Hematopoietic multipotent progenitor cell treated with erythropoietin and hydrocortisone succinate and interleukin-3 and kit ligand, for 4 days (in vitro differentiated cells): ENCODE measurements at places on chromosomes 7 and 10.

DNA sequence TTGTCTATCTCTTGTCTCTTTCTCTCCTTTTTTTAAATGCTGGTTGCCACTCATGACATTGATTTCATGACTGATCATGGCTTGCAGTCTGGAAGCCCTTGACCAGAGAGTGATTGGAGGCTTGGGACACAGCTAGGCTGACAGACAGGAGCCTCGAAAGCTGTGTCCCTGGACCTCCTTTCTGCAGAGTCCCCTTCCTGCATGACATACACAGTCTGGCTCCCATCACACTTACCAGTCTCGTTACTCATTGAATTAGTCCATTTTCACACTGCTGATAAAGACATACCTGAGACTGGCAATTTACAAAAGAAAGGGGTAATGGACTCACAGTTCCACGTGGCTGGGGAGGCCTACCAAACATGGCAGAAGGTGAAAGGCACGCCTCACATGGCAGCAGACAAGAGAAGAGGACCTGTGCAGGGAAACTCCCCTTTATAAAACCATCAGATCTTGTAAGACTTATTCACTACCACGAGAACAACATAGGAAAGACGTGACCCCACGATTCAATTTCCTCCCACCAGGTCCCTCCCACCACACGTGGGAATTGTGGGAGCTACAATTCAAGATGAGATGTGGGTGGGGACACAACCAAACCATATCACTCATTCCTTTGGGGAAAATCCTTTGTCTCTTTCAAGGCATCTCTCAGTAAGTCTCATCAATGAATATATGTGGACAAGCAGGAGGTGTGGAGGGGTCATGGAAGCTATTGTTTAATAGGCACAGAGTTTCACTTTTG lies 102.3 kb downstream of the TBXAS1 start:
- DNase-seq: no peak

- peak; percentile 73 for DNase-seq
Measured at GRCh38 chr10:103660364-103661197, 167.1 kb downstream of the NEURL1 start.

DNA sequence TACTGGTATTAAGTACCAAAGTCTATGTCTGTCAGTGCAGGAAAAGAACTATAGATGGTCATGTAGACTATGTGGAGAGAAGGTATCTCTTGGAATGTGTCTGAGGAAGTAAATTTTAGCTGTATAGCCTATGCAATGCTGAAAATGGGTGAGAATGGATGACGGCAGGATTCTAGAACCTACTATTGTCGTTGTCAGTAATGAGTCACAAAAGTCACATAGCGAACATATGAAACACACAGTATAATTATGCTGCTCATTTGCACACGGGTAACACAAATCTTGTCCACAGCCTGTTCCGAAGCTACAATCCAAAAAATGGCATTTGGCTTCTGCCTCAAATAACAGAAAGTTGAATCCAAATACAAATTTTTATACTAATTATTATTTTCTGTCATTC lies 33.6 kb upstream of the KMT2E start:
- DNase-seq: no peak

DNA sequence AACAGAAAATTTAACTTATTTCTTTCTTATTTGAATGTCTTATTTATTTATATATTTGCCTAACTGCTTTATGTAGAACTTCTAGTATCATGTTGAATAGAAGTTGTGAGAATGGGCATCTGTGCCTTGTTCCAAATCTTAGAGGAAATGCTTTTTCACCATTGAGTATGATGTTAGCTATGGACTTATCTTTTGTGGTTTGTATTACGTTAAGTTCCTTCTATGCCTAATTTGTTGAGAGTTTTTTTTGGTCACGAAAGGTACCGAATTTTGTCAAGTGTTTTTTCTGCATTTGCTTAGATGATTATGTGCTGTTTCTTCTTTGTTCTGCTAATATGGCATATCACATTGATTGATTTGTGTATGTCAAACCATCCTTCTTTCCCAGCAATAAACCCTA lies 161.0 kb upstream of the TRIM24 start:
- peak; percentile 76 for DNase-seq

DNA sequence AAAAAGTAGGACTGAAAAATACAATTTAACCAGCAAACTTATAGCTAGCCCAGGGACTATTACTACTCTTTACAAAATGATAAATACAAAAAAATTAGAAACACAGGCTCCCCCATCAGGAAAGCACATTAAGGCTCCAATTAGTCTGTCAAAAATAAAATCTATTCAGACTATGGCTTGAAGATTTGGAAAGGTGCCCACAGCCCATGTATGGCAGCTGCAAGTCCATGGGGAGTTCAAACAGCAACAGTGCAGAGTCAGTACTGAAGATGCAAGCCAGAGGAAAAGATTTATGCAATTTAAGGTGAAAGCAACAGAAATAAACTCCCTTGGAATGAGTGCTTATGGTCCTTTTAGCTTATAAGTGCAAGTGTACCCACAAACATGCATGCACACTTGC lies 29.7 kb downstream of the IMMP2L start:
- DNase-seq: no peak

DNA sequence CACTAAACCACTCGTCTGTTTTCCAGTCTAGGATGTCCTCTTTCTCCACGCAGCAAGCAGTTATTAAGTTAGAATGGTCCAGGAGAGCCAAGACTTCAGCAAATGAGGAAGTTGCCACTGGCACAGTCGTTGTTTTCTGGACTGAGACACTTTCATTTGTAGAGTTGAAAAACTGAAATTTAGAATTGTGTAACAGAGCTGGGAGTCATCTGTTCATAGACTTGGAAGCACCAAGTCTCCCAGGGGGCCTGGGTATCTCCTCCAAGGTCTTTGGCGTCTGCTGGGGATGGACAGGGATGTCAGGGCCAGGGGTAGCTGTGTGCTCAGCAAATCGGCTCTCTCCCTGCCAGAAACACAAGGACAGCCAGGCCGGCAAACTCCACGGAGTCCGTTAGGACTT lies 208.4 kb downstream of the FANK1 start:
- DNase-seq: peak; percentile 66

GRCh38 chr7:151014950-151015349 lies 9.3 kb downstream of the ATG9B start:
- DNase-seq: no peak

DNA sequence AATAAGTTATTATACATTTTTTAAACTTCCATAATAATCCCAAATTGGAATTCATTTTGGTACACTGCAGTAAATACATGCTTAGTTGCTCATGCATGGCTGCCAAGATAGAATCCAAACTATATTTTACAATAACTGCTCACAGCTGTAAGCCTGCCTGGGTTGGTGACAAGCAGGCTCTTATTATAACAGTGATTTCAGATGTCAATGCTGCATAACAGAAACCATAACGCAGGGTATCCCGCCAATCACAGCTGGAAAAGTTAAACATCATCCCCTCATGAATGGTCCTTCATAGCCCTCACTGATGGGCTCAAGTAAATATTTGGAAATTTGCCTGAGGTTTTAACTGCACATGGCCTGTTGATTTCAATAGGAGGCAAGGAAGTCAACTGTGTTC lies 149.8 kb downstream of the AMPH start:
- no peak for DNase-seq

- DNase-seq: peak; percentile 14
Measured at GRCh38 chr10:84743483-84743882, 415.1 kb downstream of the CCSER2 start.

DNA sequence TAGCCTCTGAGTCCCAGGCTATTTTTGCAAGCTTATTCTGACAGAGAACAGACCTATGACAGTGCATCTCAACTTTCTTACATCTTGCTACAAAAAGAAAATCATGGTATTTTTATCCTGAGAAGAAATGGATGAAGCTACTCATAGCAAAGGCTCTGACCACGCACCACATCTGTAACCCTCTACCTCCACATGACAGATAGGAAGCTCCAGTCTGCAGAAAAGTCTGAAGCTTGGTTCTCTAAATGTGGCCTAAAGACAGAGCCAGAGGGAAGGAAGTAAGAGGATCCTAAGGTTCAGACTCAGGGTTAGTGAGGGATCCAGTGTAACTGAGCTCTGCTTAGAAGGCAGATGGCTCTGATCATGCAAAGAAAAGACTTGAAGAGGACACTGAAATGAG lies 58.4 kb upstream of the ABCB5 start:
- peak; percentile 33 for DNase-seq

DNA sequence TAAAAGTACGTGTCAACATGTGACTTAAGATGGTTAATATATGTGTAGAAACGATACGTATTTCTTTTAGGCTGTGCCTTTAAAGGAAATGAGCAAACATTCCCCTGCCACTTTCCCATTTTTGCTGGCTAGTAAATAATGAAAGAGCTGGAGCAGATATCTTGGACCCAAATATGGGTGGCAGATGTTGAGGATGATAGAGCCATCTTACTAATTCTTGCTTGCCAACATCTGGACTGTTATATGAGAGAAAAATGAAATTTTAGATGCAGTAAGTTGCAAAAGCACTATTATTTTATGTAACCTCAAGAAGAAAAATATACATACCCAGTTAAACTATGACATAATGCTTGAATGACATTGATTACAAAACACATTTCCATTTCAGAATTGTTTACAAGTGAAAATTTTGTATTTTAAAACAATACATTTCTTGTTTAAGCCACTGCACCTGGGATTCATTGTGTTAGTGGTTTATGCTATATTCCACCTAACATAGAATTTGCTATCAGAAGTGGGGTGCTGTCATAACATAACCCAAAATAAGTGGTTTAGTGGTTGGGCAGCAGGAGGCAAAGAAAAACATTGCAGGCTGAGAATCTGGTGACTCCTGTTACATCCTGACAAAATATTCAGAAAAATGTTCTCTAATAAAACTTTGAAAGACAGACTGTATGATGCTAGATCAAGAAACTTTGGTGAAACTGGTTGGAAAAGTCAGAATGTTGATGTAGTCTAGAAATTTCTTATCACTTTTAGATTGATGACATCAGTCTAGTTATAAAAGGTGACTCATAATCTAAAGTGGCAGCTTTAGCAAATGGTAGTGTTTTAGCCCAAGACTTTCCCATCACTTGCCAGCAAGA lies 305.0 kb downstream of the PTEN start:
- DNase-seq: no peak

DNA sequence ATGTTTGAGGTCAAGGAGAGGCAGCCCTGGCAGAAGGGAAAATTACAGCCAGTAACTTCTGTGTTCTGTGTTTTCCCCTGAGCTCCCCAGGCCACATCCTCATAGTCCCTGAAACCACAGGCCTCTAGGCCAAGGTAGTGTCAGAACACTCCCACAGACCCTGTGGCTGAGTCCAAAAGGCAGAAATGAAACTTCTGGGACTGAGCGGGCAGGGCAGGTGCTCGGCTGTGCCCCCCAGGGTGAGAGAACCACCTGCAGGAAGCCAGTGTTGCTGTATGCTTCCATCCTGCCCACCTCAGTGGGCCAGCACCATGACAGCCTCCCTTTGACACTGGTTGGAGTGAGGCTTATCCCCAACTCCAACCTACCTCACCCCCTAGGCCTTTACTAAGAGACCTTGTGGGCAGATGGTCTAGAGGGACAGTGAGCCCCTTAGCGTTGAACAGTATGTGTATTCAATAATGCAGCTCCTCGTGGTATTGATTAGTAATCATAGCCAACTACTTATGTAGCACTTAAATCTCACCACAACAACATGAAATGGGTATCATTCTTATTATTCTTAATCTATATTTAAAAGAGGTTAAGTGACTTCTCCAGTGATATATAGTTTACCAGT lies 30.3 kb downstream of the PIK3CG start:
- DNase-seq: peak; percentile 53

- no peak for DNase-seq
Measured at GRCh38 chr10:10490581-10490980, 527.1 kb upstream of the CELF2 start.

DNA sequence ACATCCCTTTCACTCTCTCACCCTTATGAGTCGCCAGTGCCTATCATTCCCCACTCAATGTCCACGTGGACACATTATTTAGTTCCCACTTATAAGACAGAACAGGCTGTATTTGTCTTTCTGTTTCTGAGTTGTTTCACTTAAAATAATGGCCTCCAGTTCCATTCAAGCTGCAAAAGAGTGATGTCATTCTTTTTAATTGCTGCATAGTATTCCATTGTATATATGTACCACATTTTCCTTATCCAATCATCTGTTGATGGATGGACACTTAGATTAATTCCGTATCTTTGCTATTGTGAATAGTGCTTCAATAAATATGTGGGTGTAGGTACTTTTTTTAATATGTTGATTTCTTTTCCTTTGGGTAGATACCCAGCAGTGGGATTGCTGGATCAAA lies 79.1 kb downstream of the ZNF365 start:
- no peak for DNase-seq

DNA sequence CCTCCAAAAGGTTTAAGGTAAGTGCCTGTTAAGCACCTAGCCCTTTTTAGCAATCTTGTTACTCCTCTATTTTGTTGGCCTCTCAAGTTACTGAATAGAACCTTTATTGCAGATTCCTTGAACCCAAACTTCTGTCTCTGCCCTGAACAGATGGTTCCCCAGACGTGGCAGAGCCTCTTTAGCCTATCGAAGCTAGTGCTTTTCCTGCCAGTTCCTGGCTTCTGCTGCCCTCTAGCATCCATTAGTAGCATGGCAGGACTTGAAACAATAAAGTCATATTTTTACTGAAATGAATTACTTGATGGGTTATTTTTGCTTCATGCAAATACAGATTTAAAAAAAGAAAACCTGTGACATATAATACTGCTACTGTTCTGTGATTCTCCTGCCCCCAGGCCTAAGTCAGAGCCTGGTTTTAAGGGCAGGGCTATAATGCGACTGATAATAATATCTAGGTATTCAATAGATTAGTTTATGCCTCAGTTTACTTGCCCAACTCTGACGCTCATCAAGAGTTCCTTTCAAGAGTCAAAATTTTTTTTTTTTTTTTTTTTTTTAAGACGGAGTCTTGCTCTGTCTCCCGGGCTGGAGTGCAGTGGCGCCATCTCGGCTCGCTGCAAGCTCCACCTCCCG lies 84.3 kb upstream of the PHF14 start:
- DNase-seq: peak; percentile 86

- no peak for DNase-seq
Measured at GRCh38 chr10:78196964-78197363, 163.3 kb downstream of the RPS24 start.

GRCh38 chr7:3191548-3191947 lies 109.5 kb upstream of the SDK1 start:
- peak; percentile 10 for DNase-seq

DNA sequence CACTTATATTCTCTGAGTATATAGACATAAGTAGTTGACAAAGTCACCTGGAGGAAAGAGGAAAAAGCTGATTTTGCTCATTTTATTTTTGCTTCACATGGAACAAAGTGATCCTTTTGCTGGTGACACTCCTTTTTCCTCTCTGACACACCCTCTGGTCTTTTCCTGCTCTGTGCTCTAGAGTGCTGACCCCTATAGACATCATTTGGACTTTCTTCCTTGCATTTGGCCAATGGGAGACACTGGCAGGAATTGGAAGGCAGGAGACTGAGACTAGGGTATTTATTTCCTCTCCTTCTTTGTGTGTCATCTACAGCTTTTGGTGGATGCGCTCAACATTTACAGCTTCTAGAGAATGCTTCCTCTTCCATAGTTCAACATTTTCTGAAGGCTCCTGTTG lies 1078.1 kb downstream of the SORCS1 start:
- no peak for DNase-seq

- peak; percentile 46 for DNase-seq
Measured at GRCh38 chr7:102287111-102287980, 678 bp downstream of the SH2B2 start.
